Naive thymus-derived CD8-positive, alpha-beta T cell (primary cell): ENCODE measurements at places on chromosomes 6 and 20. TPM values are rescaled to one million over a fixed set of nuclear protein-coding genes. Genes with fewer than 3 reads are reported as not detected.
A peak's percentile ranks its signal among the peaks of the same experiment; 100 is the strongest.

DNA sequence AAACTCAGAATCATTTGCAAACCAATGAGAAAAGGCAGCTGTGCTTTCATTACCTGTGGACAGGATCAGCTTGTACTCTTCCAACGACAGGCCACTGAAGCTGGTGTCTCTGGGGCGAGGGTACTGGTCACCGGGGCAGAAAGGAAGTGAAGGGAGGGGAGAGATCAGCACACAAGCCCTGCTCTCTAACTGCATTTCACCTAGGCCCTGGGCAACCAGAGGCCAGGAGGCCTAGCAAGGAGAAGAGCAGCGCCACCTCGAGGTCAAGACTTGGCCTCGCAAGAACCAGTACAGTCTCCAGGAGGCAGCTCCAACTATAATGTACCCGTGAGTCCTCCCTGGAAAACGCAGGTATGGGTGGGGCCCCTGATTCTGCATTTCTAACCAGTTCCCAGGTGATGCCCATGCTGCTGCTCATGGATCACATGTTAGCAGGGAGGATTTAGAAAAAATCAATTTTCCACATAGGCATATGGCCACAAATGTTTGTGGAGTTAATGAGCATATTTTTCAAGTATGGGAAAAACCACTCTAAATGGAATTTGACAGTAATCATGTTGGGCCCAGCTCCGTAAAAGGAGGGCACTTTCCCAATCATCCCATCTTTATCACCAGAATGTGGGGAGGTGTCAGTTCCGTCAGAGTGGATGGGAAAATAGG lies 11.0 kb downstream of the UQCC2 start:
- DNase-seq: peak; percentile 53

DNA sequence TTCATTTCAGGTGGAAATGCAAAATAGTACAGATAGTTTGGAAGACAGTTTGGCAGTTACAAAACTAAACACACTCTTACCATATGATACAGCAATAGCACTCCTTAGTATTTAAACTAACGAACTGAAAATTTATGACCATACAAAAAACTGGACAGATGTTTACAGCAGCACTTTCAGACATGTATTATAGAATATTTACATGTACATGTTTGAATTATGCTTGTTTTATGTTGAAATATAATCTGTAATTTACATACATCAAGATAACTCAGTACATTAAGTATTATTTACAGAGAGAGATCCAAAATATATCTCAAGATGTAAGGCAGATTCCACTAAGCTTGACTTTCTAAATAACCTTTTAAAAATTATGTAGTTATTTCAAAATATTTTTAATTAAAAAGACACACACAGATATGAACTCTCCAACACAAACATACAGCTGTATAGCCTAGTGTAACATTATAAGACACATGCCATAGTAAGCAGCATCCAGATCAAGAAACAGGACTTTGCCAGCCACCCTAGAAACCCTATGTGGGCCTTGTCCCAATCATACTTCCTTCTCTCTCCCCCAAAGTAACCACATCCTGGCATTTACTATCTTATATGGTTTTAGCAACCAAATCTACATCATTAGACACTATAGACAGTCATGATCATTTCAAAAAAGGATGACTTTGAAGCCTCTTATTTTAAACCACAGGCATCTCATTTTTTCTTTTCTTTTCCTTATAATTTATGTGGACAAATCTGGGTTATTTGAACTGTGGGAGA lies 82.2 kb downstream of the MAN1A1 start:
- no peak for DNase-seq

DNA sequence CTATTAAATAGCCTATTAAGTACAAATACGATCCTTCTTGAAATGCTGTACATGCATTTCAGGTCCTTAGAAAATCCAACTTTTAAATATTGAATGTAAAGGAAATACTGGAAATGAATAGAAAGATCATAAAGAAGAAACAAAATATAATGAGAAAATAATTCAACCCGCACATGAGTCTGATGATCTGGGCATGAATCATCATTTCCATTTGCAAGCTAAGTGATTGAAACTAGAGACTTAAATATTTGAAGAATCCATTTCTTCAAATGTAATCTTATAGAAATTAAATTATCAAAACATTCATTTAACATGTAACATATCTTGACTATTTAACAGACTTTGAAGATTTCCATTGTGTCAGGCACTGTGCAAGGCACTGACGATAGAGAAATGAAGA lies 977.0 kb downstream of the TFAP2A start:
- no peak for DNase-seq

GRCh38 chr20:39111359-39112177 lies 149.4 kb downstream of the DHX35 start:
- no peak for DNase-seq

DNA sequence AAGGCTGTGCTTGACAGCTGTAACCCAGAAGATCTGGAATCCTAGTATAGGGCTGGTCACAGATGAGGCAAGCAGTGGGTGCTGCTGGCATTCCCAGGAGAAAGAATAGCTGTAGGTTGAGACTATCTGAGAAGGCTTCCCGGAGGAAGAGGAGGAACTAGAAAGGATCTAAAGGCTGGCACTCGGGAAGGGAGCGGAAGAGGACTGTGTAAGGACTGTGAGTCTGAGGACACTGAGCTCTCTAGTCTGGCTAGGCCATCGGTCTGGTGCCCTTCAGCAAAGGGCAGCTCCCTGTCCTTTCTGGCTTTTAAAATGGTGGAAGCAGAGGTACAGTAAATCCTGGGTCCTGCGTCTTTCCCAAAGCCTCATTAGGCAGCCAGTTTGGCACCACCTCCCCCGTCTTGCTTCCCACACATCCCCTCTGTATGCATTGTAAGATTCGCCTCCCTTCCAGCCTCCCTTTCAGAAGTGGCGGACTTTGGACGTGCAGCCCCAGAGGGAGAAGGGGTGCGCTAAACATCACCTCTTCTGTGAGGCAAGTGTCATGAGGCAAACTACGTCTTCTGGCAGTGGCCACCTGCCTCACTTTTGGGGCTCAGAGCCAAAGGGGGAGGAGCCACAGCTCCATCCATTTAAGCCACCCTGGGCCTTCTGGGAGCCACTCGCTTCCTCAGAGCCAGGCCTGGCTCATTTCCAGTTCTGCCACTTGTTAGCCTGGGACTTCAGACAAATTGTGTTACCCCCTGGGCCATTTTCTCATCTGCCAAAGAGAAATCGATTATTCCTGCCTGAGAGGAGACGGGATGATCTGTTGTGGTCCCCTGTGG lies 8.6 kb downstream of the SNPH start:
- no peak for DNase-seq

GRCh38 chr6:159762681-159763293 lies 942 bp downstream of the ACAT2 start:
- DNase-seq: no peak

GRCh38 chr6:167907837-167908681 lies 81.3 kb downstream of the AFDN start:
- DNase-seq: no peak

DNA sequence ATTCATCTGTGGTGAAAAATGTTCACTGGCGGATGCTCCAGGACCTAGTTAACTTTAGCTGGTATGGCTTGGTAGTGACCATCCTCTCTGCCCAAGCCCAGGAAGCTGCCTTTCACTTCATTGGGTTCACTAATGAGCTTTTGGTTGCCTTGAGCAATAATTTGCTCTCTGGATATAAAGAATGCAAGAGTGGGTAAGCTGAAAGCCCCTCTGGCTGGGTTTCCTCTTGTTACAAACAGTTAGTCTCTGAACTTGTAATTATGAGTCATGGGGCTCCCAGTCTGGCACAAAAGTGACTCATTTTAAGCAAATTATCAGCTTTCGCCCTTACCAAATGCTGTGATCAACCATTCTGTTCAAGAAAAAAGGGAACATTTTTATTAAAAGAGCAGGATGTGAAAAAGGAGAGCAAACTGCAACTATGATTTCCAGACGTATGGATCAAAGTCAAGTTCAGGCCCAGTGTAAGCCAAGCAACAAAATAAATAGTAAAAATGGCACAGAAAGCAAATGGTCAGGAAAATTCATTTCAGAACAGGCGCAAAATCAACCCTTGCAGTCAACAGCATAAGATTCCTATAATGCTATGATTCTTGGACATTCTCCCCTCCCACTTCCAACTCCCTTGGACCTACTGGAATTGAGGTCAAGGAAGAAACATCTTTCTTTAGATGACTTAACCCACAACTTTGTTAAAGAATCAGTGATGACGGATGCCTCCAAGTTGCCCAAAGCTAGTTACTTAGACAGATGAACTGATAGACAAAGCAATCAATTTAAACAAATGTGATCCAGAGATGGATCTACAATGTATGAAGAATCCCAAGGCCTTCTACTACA lies 130.0 kb upstream of the KCNK16 start:
- DNase-seq: no peak

DNA sequence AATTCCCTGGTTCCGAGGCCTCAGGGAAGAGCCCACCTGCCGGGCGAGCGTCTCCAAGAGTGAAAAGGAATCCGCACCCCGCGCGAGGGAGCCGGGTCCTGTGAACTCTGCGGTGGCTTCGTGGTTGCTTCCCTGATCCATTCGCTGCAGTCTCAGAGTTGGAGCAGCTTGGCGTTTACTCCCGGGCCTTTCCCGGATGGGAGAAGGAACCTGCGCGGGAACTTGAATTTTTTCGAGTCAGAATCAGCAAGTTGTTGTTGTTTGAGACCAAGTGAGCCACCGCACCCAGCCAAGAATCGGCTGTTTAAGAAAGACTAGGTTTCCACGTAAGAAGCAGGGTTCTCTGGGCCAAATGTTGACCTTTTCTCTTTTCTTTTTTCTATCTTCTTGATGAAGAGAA lies 12.9 kb downstream of the PRSS16 start:
- no peak for DNase-seq

DNA sequence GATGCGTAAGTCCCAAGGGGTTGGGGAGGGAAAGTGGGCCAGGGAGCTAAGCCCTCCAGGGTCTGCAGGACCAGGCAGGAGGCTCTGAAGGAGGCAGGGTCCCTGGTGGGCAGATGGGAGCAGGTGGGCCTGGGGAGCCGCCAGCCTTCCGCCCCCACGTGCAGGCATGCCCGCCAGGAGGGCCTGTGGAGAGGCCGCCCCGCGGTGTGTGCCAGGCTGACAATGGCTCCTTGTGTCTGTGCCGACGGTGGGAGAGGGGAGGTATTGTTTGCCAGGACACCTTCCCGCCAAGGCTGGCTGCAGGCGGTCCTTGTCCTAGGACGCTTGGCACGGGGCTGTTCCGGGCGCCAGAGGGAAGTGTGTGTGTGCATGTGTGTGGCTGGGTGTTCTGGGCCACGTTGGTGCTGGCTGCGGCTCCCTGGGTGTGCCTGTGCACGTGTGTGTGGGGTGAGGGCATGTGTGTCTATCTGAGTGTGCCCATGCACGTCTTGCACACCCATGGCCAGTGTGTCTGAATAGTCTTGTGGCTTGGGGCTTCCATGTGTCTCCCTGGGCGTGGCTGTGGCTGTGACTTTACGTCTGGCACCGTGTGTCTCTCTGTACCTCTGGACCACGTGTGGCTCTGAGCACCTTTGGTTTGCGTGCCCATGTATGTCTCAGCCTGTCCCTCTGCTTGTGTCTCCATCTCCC lies 153.0 kb downstream of the CEBPB start:
- no peak for DNase-seq

GRCh38 chr6:104548297-104548696 lies 311.4 kb downstream of the HACE1 start:
- no peak for DNase-seq

GRCh38 chr20:2914160-2914559 lies 40.9 kb downstream of the PTPRA start:
- DNase-seq: no peak

The CASS4 gene
- total RNA-seq: 11.6 TPM

The HSPA1L gene
- 4.0 TPM for total RNA-seq

The LST1 gene
- 13.7 TPM for total RNA-seq
